Cortex of kidney (tissue), 1 donor: ENCODE measurements at places on chromosomes 11 and 22.

DNA sequence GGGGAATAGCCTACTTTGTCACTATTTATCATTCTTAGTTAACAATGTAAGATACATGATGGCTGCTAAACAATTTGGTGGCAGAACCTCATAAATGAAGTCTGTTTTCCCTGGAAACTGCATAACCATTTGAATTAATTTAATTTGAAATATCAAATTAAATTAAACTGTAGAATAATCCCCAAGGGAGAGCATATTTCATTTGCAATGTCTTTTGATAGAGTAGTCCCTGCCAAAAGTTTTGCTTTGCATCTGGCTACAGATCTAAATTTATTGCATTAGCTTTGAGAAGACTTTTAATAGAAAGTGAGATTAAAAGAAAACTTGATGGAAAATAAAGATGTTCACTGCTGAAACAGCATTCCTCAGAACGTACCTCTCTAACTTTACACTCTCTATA is 246.6 kb downstream of the KIRREL3 start:
- DNase-seq = no peak

GRCh38 chr11:120835601-120836228 is 188.2 kb upstream of the TBCEL start:
- no peak for DNase-seq

DNA sequence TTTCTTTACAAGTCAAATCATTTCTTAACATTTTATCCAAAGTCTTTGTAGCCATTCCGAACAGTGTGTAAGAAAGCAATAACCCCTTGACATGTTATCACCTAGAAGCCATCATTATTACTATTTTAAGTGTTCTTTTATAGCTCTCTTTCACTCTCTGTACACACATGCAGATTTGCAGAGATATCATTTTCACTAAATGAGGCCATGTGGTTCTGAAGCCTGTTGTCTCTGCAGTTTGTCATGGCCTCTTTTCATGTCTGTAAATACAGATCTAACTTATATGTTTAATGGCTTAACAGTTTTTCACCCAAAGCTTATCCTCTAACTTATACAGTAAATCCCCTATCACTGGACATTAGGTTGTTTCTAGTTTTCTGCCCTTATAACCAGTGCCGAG is 166.8 kb downstream of the MYO18B start:
- DNase-seq = no peak

GRCh38 chr22:18978506-18978905 is 42.4 kb upstream of the PRODH start:
- no peak for DNase-seq

DNA sequence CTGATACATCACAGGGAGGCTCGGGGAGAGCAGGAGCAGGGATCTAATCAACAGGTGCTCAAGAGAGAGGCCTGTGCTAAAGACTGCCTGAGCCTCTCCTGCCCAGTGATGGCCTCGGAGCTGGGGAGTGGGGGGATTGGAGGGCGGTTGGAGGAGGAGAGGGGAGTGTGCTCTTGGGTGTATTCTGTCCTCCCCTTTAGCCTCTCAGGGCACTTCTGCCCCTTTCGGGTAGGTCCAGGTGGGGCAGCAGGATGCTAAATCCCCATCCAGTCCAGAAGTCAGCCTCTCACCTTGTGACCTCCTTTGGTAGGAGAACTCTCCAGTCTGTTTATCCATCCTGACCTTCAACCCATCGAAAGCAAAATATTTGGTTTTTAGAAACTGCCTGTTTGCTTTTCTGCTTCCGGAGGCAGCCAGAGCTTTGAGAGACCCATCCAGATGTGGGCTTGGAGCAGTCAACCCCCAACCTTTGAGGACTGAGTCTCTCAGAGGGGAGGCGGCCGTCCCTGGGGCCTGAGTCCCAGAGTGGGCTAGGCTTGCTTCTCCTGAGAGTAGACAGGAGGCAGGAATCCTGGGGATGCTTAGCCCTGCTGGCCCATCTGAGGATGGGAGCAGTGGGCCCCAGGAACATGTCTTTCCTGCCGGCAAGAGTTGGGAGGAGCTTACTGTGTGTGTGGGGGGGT is 105.2 kb upstream of the SYT13 start:
- DNase-seq = no peak

DNA sequence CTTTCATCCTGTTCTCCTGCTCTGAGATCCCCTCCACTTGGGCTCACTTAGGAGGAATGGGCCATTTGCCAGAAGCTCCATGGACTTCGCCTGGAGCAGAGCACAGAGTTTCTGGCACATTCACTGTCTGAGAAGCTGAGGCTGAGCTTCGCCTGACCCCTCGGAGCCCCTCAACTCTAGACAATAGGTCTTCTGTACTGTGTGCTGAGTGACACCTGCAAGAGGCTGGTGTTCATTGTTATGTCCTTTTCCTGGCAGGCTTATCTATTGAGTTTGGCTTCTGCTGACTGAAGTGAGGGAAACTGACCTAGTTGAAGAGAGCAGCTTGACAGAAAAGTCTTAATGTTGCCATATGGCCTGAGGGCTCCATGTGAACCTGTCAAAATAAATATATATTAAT is 124.3 kb downstream of the EHF start:
- DNase-seq = no peak

- no peak for DNase-seq
These were observed 62.8 kb upstream of the CAPRIN1 start for GRCh38 chr11:33988586-33989370.

DNA sequence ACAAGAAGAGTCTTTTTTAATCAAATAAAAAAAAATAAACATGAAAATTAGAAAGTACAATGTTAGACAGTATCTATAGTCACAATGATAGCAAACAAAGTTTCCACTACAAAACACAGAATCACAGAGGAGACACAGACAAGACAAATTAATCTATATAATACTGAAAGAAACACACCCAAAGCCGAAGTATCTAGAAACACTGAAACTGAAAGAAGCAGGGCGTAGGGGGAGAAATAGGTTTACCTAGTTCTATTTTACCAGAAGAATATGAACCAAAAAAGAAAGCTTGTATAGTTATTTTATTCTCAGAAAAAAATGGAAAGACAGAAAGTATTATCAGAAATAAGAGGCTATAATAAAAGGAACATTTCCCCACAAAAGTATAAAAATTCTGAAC is 27.1 kb upstream of the NUP50 start:
- no peak for DNase-seq

DNA sequence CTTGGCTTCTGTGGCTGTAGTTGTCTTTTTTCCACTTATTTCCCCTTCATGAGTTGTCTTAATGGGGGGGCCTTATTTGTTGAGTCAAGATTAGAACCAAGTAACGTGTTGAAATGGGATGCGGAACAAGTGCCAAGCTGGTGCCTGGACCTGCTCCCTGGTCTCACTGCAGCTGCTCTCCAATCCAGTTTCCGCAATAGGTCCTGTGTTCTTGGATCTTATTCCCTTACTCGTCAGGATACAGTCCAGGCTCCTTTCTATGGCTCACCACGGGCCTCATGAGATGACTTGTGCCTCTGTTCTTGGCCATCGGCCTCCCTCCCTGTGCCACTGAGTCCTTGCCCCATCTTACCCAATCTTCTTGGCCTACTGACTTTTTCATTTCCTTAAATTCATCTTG is 159.6 kb upstream of the CADM1 start:
- DNase-seq = no peak

DNA sequence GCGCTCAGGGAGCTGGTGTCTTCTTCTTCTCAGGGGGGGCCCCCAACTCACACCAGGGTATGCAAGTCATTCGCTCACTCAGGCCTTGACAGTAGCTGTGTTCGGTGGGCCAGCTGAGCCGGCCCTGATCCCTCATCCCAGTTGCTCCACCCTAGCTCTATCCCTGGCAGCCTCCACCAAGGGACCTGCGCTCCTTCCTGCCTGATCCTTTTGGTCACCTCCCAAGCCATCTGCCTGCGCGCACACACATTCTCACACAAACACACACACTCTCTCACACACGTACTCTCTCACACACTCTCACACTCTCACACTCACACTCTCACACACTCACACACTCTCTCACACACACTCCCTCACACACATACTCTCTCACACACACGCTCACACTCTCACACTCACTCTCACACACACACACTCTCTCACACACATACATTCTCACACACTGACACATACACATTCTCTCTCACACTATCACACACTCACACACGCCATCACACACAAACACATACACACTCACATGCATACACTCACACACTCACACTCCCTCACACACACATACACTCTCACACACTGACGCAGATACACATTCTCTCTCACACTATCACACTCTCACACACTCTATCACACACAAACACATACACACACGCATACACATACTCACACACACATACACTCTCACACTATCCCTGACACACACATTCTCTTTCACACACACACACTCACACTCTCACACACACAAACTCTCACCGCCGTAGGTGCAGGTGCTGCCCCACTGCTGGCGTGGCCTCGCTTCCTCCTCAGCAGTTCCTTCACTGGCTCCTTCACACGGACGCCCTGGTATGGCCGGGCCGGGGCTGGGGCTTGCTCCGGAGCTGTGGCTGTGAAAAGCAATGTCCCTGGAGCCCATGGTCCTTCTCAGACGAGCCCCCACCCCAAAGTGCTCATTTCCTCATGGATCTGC is 20.8 kb downstream of the POU2AF1 start:
- DNase-seq = no peak

DNA sequence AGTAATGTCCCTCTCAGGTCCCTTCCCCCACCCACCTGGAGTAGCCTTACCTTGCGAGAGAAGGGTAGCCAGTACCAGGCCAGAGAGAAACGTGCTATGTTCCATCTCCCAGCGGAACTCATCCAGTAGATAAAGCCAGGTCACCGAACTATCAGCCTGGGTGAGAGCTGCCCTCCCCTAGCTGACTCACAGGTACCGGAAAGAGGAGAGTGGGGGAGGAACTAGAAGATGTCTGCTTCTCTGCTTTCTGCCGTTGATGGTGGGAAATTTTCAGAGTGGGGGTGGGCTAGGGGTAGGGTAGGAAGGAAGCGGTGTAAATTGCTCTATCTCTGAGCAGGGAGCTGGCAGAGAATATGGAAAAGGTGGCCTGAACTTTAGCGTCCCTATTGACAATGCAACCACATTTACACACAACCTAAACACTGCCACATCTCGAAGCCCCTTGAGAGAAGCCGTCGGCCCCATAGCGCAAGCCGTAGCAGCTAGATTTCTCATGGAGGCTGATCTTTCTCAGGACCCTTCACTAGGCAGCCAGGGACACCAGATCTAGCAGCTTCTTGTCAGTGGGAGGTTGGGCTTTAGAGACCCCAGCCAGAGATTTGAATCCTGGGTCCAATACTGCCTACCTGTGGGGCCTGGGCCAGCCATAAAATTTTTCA is at the start of gene CD3D:
Gene CD3D (minus strand): TSS at position 203 of the 659 bp plus-strand sequence. CDS start 98 bp downstream, at position 105.
- DNase-seq = no peak

GRCh38 chr22:31604746-31605705 is 57.0 kb downstream of the PISD start:
- no peak for DNase-seq
